GM23248 (cell line): ENCODE measurements at places on chromosomes 12 and 14. TPM values are rescaled to one million over a fixed set of nuclear protein-coding genes. Genes with fewer than 3 reads are reported as not detected.
A peak's percentile ranks its signal among the peaks of the same experiment; 100 is the strongest.

CLBA1 gene
- 10.4 and 13.5 TPM in 2 replicates for total RNA-seq

SLC22A17 gene
- 32.8 and 42.3 TPM in 2 replicates for total RNA-seq

TMEM19 gene
- total RNA-seq = 25.8 and 40.5 TPM in 2 replicates

CACNA2D4 gene
- total RNA-seq = under 0.01 TPM in 1 of 2 replicates, not detected in the other

NXPH4 gene
- 5.6 and 5.7 TPM in 2 replicates for total RNA-seq

TAS2R31 gene
- 0.97 and 1.4 TPM in 2 replicates for total RNA-seq

PUS1 gene
- 13.9 and 18.9 TPM in 2 replicates for total RNA-seq

TCL1B gene
- not detected in 2 replicates for total RNA-seq

DNA sequence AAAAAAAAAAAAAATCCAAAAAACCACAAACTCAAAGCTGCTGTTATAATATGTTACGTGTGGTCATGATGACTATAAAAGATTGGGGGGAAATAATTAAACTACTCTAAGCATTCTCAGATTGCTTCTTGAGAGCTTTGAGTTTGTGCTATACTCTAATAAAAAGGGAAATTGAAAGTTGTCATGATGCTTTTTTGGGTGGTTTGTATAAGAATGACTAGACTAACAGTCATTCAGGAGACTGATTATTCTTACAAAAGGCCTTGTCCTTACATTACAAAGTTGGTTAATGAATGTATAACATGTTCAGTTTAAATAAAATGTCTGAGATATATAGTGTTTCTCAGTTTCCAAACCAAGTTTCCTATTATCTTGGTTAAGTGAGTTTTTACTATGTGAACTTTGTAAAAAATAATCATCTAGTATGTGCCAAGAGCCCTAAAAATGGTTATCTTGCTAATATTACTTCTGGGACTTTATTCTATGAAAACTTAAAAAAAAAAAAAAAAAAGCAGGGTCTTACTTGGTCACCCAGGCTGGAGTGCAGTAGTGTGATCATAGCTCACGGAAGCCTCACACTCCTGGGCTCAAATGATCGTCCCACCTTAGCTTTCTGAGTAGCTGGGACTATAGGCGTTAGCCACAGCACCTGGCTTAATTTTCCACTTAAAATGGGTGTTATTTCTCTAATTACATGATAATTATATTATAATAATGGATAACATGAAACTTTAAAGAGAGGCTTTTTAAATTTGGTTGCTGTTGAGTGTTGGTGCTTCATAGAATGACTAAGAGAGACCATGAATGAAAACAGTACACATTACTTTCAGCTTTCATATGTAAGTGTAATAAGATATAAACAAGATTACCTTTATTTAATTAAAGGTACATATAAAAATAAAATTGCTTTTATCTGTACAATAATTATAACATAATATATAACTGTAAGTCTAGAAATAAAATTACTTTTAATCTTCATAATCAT is 459.6 kb upstream of the RGS6 start:
- peaks cover 39% of the 10 kb centered on the region for H3K4me1 ChIP-seq
- H3K27me3 ChIP-seq = no peaks in the 10 kb centered on the region
- peak; percentile 60 for DNase-seq
- H3K36me3 ChIP-seq = no peaks in the 10 kb centered on the region
- peak overlapping the region; percentile 30 for H3K27ac ChIP-seq

DNA sequence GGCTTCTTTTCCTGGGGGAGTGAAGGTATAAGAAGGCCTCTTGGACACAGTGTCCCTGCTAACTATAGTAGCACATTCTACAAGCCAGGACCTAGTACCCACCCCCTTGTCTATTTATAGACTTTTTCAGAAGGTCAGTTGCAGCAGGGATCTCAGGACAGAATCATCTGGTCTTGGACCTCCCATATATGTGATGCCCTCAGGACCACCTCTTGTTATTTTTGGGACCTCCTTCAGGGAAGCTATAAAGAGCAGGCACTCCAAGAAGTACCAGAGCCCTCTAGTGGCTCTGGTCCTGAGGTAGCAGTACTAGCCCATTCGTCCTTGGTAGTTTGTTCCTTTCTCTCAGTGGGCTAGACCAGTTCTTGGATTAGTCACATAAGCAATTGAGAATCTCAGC is 4.3 kb downstream of the COQ10A start:
- no peak overlapping the region for H3K4me3 ChIP-seq
- DNase-seq = peak; percentile 59
- H3K36me3 ChIP-seq = peaks cover 27% of the 10 kb centered on the region

GRCh38 chr12:52879394-52880351 is 25.2 kb downstream of the KRT8 start:
- H3K4me3 ChIP-seq = peak overlapping the region; percentile 39; the same call in 1 of the 2 replicates
- DNase-seq = peak; percentile 92
- no peaks in the 10 kb centered on the region for H3K36me3 ChIP-seq

DNA sequence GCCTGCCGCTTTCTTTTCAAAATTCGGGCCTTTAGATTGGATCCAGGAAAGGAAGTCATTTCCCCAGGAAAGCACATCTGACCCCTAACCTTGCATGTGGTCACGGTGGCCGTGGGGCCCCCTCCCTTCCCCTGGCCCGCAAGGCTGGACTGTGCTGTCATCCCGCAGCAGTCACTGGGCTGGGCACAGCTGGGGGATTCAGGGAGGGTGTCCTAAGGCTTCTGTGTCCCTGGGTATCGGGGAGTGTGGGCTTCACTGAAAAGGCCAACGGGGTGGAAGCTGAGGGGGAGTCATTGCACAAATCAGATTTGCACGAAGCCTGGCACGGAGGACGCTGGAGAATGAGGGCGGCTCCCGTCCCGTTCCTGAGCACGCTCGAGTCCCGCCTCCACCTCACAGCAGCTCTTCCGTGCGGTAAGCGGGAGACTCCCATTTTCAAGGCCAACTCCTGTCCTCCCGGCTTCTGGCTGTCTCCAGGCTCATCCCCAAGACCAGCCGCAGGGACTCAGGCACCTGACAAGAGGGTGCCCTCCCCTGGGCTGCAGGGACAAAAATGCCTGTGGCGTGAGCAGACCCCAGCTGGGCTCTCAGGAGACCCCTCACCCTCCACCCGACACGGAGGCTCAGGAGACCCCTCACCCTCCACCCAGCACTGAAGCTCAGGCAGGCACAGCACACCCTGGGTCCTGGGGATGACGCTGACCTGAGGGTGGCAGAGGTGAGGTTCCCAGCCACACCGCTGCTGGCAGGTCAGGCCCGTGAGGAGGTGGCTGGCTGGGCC is 9.6 kb downstream of the XRCC3 start:
- no peak overlapping the region for H3K4me3 ChIP-seq
- H3K36me3 ChIP-seq = peaks cover 12% of the 10 kb centered on the region; the same call in 1 of the 2 replicates
- H3K4me1 ChIP-seq = no peaks in the 10 kb centered on the region
- H3K27me3 ChIP-seq = no peaks in the 10 kb centered on the region
- H3K27ac ChIP-seq = no peak overlapping the region
- DNase-seq = no peak

- no peaks in the 10 kb centered on the region for H3K27me3 ChIP-seq
- no peak for DNase-seq
- H3K4me3 ChIP-seq = no peak overlapping the region
- no peaks in the 10 kb centered on the region for H3K36me3 ChIP-seq
- no peak overlapping the region for H3K27ac ChIP-seq
These were observed 42.4 kb downstream of the PDE3A start for GRCh38 chr12:20410734-20411133.

GRCh38 chr12:28144059-28144458 is 46.2 kb upstream of the CCDC91 start:
- no peak overlapping the region for H3K4me3 ChIP-seq
- no peaks in the 10 kb centered on the region for H3K4me1 ChIP-seq
- no peak overlapping the region for H3K27ac ChIP-seq
- DNase-seq = no peak
- no peaks in the 10 kb centered on the region for H3K27me3 ChIP-seq

GRCh38 chr12:124096109-124096508 is 123.1 kb downstream of the ZNF664 start:
- no peak overlapping the region for H3K4me3 ChIP-seq
- H3K27me3 ChIP-seq = peaks cover 23% of the 10 kb centered on the region; the same call in 1 of the 2 replicates
- H3K36me3 ChIP-seq = no peaks in the 10 kb centered on the region
- no peak for DNase-seq

GRCh38 chr14:100323942-100324307 is 786 bp downstream of the SLC25A47 start:
- H3K27ac ChIP-seq = no peak overlapping the region
- DNase-seq = no peak
- no peak overlapping the region for H3K4me3 ChIP-seq
- H3K27me3 ChIP-seq = no peaks in the 10 kb centered on the region

DNA sequence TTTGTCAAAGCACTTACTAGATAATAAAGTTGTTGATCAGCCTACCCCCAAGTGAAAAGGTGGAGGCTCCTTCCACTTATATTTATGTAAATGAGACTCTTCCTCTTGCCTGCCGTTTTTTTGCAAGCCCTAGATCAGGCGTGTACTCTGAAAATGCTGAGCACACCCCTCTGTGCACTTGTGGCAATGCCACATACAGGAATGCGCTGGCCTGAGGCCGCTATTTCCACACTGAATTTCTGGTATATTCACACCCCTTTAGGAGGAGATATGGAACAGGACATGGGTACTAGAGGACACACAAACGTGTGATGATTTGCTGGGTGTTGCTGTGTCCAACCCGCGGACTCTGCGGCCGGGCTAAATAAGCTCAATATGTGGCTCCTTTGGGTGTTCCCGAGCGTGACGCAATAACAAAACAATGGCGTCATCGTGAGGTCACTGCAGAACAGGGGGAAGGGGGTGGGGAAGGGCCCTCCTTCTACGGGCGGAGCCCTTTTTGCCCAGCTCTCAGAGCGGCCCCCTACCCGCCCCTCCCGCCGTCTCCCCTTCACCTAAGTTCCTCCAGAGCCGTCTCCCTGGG is 554 bp upstream of the TSPAN31 start:
- peaks cover 11% of the 10 kb centered on the region; the same call in 1 of the 2 replicates for H3K36me3 ChIP-seq
- H3K4me1 ChIP-seq = peaks cover 5% of the 10 kb centered on the region; the same call in 1 of the 2 replicates
- DNase-seq = peak; percentile 83
- H3K4me3 ChIP-seq = peak overlapping the region; percentile 99
- H3K27ac ChIP-seq = peak overlapping the region; percentile 95

DNA sequence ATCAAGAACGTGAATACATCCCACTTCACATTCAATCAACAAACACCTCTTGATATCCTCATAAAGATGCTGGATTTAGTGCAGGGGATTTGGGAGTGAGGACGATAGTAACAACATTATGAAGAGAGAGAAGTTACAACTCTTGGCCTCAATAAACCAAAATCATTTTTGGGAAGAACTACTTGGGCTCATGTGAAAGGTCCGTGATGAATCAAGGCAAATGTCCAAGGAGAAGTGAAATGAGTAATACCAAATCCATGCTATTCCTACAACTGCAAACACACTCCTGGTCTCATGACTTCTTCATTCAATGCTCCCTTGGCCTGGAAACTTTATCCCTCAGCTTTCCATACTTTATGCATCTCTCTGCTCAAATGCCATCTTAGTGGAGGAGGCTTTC is 162.0 kb upstream of the LMNTD1 start:
- peaks cover 15% of the 10 kb centered on the region for H3K4me1 ChIP-seq
- no peak overlapping the region; the same call in 1 of the 2 replicates for H3K4me3 ChIP-seq
- H3K27ac ChIP-seq = peak overlapping the region; percentile 61
- DNase-seq = peak; percentile 78

DNA sequence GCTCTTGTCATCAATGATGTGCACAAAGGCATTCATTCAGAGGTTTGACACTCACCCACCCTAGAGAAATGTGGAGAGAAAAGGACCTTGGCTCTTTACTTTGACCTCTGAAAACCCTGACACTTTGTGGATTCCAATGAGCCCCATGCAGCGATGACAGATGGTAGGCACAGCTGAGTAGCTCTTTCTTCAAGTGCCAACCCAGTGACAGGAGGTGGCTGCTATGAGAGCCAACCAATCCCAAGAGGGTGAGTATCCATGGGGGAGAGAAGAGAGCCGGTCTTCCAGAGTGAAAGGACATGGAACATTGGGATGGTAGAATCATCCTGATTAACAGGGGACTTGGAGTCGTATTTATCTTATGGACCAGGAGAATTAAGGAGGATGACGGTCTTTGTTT is 17.8 kb downstream of the SLC8A3 start:
- no peaks in the 10 kb centered on the region for H3K27me3 ChIP-seq
- H3K27ac ChIP-seq = no peak overlapping the region
- DNase-seq = no peak
- no peaks in the 10 kb centered on the region for H3K4me1 ChIP-seq
- no peaks in the 10 kb centered on the region for H3K36me3 ChIP-seq
